ENCODE measurements at places on chromosomes 13 and 19. TPM values are rescaled to one million over a fixed set of nuclear protein-coding genes. Genes with fewer than 3 reads are reported as not detected.

The HIF3A gene
- 212 TPM for total RNA-seq

The TMEM145 gene
- total RNA-seq: not detected

The ZNF470 gene
- 7.5 TPM for total RNA-seq

The WASF3 gene
- total RNA-seq: 37.5 TPM

The AMER2 gene
- not detected for total RNA-seq

The CGB5 gene
- total RNA-seq: not detected

The RETN gene
- not detected for total RNA-seq

GRCh38 chr19:15195371-15196334 lies 5.1 kb downstream of the NOTCH3 start:
- H3K4me1 ChIP-seq: no peaks in the 10 kb centered on the region
- DNase-seq: peak; percentile 55
- H3K27me3 ChIP-seq: no peaks in the 10 kb centered on the region
- H3K27ac ChIP-seq: peak overlapping the region; percentile 53
- no peaks in the 10 kb centered on the region for H3K36me3 ChIP-seq

- no peaks in the 10 kb centered on the region for H3K4me1 ChIP-seq
- no peaks in the 10 kb centered on the region for H3K36me3 ChIP-seq
- no peak overlapping the region for H3K4me3 ChIP-seq
- no peaks in the 10 kb centered on the region for H3K27me3 ChIP-seq
- no peak overlapping the region for H3K27ac ChIP-seq
These were observed 19.0 kb downstream of the FNDC3A start for GRCh38 chr13:48994706-48995105.

GRCh38 chr13:106488686-106489085 lies 46.8 kb downstream of the EFNB2 start:
- H3K36me3 ChIP-seq: no peaks in the 10 kb centered on the region
- H3K27me3 ChIP-seq: no peaks in the 10 kb centered on the region
- no peak overlapping the region for H3K4me3 ChIP-seq
- DNase-seq: no peak
- H3K4me1 ChIP-seq: peaks cover 9% of the 10 kb centered on the region

DNA sequence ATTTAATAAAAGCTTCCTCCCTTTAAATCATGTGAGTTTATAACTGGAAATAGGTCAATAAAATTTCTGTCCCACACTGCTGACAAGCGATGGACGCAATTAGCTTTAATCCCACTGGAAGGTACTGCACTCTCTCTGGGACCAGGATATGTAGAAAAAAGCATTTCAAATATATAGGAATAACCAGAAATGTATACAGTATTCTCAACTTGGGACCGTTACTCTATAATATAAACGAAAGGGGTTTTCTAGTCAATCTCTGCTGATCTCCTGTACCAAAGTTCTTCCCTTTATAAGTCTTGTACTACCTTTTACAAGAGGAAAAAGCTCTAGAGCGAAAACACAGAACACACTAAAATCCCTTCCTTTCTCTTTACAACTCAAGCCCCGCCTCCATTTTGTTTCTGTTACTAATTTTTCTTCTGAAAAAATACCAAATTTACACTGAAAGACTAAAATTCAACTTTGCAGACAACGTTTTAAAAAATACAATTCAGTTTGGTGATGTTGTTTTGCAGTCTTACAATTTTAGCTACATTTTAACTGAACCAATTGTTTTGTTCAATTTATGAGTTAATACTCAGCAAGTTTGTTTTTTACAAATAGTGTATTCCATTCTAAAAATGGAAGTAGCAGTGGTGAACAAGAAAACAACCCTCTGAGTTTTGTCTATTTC lies 1.7 kb upstream of the USPL1 start:
- H3K4me1 ChIP-seq: no peaks in the 10 kb centered on the region
- no peaks in the 10 kb centered on the region for H3K36me3 ChIP-seq
- no peak for DNase-seq
- no peaks in the 10 kb centered on the region for H3K27me3 ChIP-seq

- peak overlapping the region; percentile 42 for H3K4me3 ChIP-seq
- no peaks in the 10 kb centered on the region for H3K36me3 ChIP-seq
- peak overlapping the region; percentile 18 for H3K27ac ChIP-seq
- DNase-seq: no peak
These were observed 569 bp upstream of the MCF2L start for GRCh38 chr13:112968380-112968909.

DNA sequence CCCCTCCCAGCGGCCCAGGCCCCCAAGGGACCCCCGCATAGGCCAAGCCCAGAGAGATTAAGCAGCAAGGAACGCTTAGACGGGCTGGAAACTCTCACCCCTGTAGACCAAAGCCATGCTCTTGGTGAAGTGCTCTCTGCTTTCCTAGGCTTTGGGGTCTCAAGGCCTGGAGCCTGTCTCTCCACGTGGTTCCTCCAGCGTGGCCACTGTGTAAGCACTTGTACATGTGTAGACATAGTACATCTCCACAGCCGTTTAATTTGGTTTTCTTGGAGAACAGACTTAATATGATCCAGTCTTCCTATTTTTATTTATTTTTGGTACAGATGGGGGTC lies 1.1 kb downstream of the NUDT19 start:
- H3K4me3 ChIP-seq: peak overlapping the region; percentile 76
- H3K36me3 ChIP-seq: no peaks in the 10 kb centered on the region

GRCh38 chr13:63700350-63700749 lies 2284.7 kb upstream of the PCDH20 start:
- H3K27ac ChIP-seq: no peak overlapping the region
- no peaks in the 10 kb centered on the region for H3K36me3 ChIP-seq
- DNase-seq: no peak
- no peaks in the 10 kb centered on the region for H3K4me1 ChIP-seq
- H3K27me3 ChIP-seq: no peaks in the 10 kb centered on the region

DNA sequence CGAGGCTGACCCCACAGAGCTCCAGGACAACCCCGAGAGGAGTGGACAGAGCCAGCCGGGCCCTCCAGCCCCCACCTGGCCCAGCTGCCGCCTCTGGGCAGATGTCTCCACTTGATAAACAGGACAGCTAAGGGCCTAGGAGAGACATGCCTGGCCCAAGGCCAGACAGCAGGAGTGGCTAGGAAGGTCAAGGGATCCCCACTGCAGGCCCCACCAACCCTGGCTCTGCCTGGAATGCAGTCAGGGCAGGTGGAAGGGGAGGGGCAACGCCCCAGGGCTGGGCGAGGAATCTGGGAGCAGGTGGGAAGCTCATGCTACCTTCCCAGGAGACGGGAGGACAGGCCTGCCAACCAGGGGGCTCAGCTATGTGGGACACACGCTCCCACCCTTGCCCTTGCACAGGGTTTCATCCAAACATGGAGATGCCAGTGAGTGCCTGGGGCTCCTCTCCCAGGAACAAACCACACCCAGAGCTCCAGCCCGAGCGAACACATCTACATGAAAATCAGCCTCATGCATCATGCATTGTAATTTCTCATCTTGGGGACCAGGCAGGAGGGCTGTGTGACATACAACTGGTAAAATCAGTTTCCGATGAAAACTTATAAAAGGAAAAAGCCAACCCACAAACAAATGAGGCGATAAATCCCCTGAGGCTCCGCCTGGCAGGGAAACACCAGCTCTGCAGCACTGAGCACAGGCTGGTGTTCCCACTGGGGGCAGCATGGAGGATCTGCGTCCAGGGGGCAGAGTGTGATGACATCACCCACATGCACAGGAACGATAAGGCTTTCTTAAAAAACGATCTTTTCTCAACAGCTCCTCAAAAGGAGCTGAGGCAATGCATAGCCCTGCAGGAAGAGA lies 25.0 kb downstream of the SH3GL1 start:
- H3K4me3 ChIP-seq: no peak overlapping the region
- no peaks in the 10 kb centered on the region for H3K27me3 ChIP-seq
- peaks cover 22% of the 10 kb centered on the region for H3K4me1 ChIP-seq
- peak; percentile 54 for DNase-seq
- peak overlapping the region; percentile 70 for H3K27ac ChIP-seq

GRCh38 chr19:36089847-36090246 lies 21.1 kb upstream of the OVOL3 start:
- no peaks in the 10 kb centered on the region for H3K27me3 ChIP-seq
- H3K4me3 ChIP-seq: no peak overlapping the region
- DNase-seq: no peak
- H3K27ac ChIP-seq: no peak overlapping the region

GRCh38 chr19:5396096-5396939 lies 55.7 kb upstream of the PTPRS start:
- no peak for DNase-seq
- H3K36me3 ChIP-seq: no peaks in the 10 kb centered on the region
- H3K4me1 ChIP-seq: no peaks in the 10 kb centered on the region
- H3K4me3 ChIP-seq: no peak overlapping the region

- H3K27ac ChIP-seq: no peak overlapping the region
- DNase-seq: no peak
- no peak overlapping the region for H3K4me3 ChIP-seq
- no peaks in the 10 kb centered on the region for H3K27me3 ChIP-seq
- H3K4me1 ChIP-seq: no peaks in the 10 kb centered on the region
These were observed 3.4 kb upstream of the GRWD1 start for GRCh38 chr19:48442116-48443035.

- no peaks in the 10 kb centered on the region for H3K36me3 ChIP-seq
- H3K4me1 ChIP-seq: peaks cover 22% of the 10 kb centered on the region
- DNase-seq: no peak
- H3K4me3 ChIP-seq: no peak overlapping the region
These were observed 4.1 kb upstream of the ZIC5 start for GRCh38 chr13:99975626-99976025.

- no peaks in the 10 kb centered on the region for H3K36me3 ChIP-seq
- H3K4me3 ChIP-seq: no peak overlapping the region
- no peaks in the 10 kb centered on the region for H3K4me1 ChIP-seq
- no peaks in the 10 kb centered on the region for H3K27me3 ChIP-seq
- no peak overlapping the region for H3K27ac ChIP-seq
These were observed 326.8 kb upstream of the KLF12 start for GRCh38 chr13:74461011-74461410.

DNA sequence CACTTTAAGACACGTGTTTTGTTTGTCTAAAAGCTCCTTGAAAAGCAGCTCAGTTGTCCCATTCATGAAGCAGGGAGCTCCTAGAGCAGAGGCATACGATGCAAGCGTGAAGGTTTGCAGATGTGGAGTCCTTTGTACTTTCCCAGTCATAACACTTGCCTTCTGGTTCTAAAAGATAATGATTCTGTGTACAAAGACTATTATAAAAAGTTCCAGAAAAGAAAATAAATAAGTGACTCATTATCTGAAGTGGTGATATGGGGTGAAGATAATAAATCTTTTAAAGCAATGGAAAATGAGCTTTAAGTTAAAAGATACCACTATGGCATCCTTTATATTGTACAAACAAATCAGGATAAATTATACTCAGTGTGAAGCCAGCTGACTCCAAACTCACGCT lies 569.9 kb downstream of the MYO16 start:
- H3K4me1 ChIP-seq: no peaks in the 10 kb centered on the region
- H3K4me3 ChIP-seq: no peak overlapping the region
- DNase-seq: no peak
- no peaks in the 10 kb centered on the region for H3K27me3 ChIP-seq
- H3K36me3 ChIP-seq: no peaks in the 10 kb centered on the region

- no peaks in the 10 kb centered on the region for H3K27me3 ChIP-seq
- no peaks in the 10 kb centered on the region for H3K4me1 ChIP-seq
- H3K27ac ChIP-seq: no peak overlapping the region
- DNase-seq: no peak
- no peaks in the 10 kb centered on the region for H3K36me3 ChIP-seq
- no peak overlapping the region for H3K4me3 ChIP-seq
These were observed 44.7 kb upstream of the TFDP1 start for GRCh38 chr13:113539822-113540221.

DNA sequence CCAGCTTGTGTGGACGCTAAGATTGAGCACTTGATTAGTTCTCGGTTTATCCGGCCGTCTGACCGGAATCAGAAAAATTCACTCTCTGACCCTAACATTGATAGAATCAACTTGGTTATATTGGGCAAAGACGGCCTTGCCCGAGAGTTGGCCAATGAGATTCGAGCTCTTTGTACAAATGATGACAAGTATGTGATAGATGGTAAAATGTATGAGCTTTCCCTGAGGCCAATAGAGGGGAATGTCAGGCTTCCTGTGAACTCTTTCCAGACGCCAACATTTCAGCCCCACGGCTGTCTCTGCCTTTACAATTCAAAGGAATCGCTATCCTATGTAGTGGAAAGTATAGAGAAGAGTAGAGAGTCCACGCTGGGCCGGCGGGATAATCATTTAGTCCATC lies 59.6 kb downstream of the ARHGAP35 start:
- no peaks in the 10 kb centered on the region for H3K27me3 ChIP-seq
- H3K4me1 ChIP-seq: no peaks in the 10 kb centered on the region

DNA sequence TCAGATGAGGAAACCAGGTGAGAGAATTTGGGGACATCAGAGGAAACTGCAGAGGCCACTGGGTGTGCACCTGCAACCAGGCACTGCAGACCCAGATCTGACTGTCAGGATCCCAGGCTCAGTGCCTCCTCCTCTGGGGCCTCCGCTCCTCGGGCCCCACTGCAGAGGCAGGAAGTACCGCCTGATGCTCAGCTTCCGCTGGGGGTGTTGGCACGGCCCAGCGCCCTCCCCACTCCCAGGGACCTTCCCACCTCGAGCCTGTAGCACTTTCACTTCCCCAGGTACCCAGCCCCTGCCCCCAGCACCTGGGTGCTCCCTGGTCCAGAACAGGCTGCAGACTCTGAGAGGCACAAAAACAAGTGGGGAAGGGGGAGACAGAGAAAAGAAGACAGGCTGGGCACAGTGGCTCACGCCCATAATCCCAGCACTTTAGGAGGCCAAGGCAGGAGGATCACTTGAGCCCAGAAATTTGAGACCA lies 1.4 kb upstream of the CD37 start:
- H3K4me1 ChIP-seq: peaks cover 4% of the 10 kb centered on the region
- no peaks in the 10 kb centered on the region for H3K36me3 ChIP-seq
- H3K27ac ChIP-seq: no peak overlapping the region
- no peak for DNase-seq

GRCh38 chr13:49110913-49111170 lies 109.3 kb upstream of the MLNR start:
- H3K36me3 ChIP-seq: no peaks in the 10 kb centered on the region
- H3K4me1 ChIP-seq: peaks cover 6% of the 10 kb centered on the region
- DNase-seq: no peak
- no peaks in the 10 kb centered on the region for H3K27me3 ChIP-seq
- H3K27ac ChIP-seq: no peak overlapping the region

- no peaks in the 10 kb centered on the region for H3K4me1 ChIP-seq
- H3K36me3 ChIP-seq: no peaks in the 10 kb centered on the region
- H3K27ac ChIP-seq: no peak within 1 kb of the TSS
- H3K27me3 ChIP-seq: peaks cover 19% of the 10 kb centered on the region
These were observed at the start of gene ONECUT3 for GRCh38 chr19:1752757-1753728. ONECUT3 (plus strand) TSS chr19:1753506; CDS start chr19:1753663, 157 bp downstream.

- no peaks in the 10 kb centered on the region for H3K4me1 ChIP-seq
- no peak overlapping the region for H3K27ac ChIP-seq
- H3K27me3 ChIP-seq: no peaks in the 10 kb centered on the region
- no peak overlapping the region for H3K4me3 ChIP-seq
- DNase-seq: no peak
- no peaks in the 10 kb centered on the region for H3K36me3 ChIP-seq
These were observed 16.7 kb upstream of the ITM2B start for GRCh38 chr13:48216204-48216711.

- H3K27me3 ChIP-seq: no peaks in the 10 kb centered on the region
- no peak overlapping the region for H3K27ac ChIP-seq
- DNase-seq: no peak
- no peak overlapping the region for H3K4me3 ChIP-seq
- H3K4me1 ChIP-seq: no peaks in the 10 kb centered on the region
These were observed 547.0 kb upstream of the SLITRK5 start for GRCh38 chr13:87123987-87124784.

Data from uterus (tissue), 4 donors.